RCC 7860 (cell line): ENCODE measurements at places on chromosomes 2 and 18.

DNA sequence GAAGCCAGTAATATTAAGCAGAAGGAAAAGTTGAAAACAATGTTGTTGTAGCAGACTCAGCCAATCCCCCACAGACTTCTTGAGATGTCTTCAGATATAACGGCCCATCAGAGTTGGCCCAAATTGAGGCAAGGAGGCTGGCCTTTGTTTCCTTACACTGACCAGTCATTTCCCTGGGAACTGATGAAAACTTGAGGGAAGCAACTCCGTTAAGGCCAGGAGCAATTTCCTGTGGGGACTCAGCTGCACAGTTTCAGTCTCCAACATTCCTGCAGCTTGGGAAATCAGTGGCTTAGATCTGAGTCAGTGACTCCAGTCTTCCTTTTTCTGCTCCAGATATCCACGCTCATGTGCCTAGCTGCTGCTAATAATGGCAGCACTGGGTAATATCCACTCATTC, 75.7 kb downstream of the FTCDNL1 start:
- no peak for DNase-seq

DNA sequence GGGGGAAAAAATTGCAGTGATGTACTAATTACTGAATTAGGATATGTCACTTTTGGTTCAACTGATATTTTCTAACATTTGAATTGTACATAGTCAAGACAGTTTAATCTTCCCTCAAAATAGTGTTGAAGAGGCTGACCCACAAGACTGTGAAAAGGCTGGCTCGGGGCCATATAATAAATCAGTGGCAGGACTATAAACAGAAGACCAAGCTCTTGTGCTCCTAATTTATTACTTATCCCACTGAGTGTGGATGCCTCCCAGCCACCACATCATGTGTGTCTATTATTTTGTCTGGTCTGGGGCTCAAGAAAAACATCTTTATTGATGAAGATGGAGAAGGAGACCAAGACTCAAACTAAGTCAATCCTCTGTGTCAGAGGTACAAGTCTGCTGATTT, 64.4 kb downstream of the PLEKHM3 start:
- DNase-seq = no peak

- no peak for DNase-seq
Measured at GRCh38 chr2:51079945-51080344, 48.0 kb upstream of the NRXN1 start.

DNA sequence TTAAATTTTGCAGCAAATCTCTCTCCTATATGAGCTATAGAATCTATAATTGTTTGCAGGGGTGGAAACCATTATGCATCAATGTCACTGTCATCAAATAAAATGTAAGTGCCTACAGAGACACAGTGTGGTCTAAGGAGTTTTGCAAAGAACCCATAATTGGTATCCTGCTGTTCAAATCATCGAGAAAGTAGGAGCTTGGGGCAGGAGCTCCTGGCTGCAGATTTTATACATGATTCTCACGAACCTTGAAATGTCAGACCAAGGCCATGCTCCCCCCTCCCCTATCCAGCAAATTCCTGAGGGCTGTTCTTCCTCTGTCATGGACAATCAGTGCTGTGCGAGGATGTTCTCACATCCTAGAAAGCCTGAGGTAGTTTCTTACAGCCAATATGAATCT, 119.5 kb upstream of the CYRIA start:
- DNase-seq = no peak

DNA sequence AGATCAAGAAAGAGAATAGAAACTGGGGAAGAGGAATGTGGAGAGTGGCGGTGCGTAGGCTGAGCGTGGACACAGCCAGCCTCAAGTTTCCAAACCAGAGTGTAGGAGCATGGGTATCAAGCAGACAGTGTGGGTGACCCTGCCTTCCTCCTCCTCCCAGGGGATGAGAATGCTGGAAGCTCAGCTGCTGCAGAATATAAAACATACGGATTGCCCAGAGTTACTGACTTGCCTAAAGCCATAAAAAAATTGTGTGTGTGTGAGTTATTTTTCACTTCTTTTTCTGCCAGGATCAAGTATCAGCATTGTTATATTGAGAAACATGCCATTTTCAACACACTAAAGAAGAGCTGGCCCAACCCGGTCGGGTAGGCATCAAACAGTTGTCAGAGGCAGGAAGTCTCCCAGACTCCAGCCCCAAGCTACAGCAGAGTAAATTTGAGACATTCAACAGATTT, 333.3 kb upstream of the ACVR2A start:
- DNase-seq = no peak

DNA sequence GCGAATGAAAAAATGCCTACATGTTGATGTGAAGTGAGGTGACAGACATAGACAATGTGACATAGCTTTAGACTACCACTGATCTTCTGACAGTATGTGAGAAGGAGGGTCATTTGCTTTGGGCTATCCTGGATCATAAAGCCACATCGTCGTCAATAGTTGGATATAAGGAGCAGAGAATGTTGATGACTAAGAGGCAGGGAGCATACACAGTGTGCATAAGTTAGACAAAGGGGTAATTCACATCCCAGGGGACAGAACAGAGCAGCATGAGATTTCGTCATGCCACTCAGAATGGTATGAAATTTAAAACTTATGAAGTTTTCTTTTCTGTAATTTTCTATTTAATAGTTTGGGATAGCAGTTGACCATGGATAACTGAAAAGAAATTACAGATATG, 403.2 kb downstream of the DSC3 start:
- no peak for DNase-seq

GRCh38 chr2:128293870-128294455, 24.7 kb downstream of the HS6ST1 start:
- no peak for DNase-seq

DNA sequence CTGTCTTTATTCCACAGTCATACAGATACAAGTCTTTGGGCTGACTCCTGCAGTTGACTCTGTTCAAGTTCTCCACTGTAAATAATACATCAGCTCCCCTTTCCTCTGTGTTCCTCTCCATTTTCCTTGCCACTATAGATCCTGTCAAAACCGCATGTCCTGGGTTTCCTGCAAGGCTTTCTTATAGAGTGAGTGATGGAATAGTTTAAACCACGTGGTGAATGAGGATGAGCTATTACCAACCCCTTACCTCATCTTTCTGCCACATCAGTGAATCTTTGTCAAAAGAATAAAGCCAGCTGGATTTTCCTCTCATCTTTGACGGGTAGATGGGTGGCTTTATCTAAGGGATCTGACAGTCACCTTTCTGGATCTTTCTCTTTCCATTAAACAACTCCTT, 3.9 kb upstream of the GALNT14 start:
- no peak for DNase-seq

DNA sequence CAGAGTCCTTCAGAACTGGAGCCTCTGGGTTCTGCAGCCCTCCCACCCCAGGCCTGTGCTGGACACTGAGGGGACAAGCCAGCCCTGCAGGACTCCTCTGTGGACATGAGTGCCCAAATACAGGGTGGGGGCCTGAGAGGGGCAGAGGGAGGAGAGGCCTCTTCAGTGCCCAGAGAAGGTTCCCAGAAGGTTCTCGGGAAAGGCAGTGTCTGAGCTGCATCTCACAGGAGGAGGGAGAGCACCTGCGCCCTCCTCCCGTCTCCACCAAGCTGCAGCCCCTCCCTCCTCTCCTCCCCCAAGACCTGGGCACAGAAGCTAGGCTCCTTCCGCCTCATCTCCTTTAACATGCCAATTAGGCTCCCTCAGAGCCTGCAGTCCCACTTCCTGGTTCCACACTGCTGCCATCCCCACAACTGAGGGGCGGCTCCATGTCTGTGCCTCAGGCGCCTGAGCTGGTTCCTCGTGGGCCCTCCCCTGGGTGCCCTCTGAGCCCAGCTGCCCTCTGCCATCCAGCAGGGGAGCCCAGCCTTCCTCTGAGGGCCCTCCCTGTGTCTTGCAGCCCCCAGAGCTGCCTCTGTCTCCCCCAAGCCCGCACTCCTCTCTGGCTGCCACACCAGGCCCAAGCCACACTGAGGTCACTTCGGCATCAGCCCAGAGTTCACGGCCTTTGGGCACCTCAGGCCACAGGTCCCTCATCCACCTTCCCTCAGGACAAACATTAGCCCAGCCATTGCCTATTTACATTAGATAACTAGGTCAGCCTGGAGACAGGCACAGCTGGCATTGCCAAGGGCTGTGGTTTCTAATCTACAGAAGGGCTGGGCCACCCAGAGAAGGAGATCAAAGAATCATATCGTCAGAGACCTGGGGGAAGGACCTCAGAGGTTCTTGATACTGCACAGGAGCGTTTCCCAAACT, 28.9 kb downstream of the KCNK3 start:
- peak; percentile 76 for DNase-seq

- no peak for DNase-seq
Measured at GRCh38 chr2:28956890-28957289, 24.2 kb upstream of the TOGARAM2 start.
